Naive thymus-derived CD4-positive, alpha-beta T cell (primary cell): ENCODE measurements at places on chromosomes 2 and 18. TPM values are rescaled to one million over a fixed set of nuclear protein-coding genes. Genes with fewer than 3 reads are reported as not detected.

GRCh38 chr18:64409511-64409910 lies 260.6 kb upstream of the LINC00305 start:
- H3K4me3 ChIP-seq, result no peak overlapping the region
- H3K27me3 ChIP-seq, result no peaks in the 10 kb centered on the region
- no peak overlapping the region for H3K27ac ChIP-seq
- H3K36me3 ChIP-seq, result no peaks in the 10 kb centered on the region
- H3K4me1 ChIP-seq, result no peaks in the 10 kb centered on the region

- H3K27ac ChIP-seq, result no peak overlapping the region
- DNase-seq, result no peak
- peaks cover 23% of the 10 kb centered on the region for H3K27me3 ChIP-seq
- peaks cover 18% of the 10 kb centered on the region for H3K4me1 ChIP-seq
- H3K4me3 ChIP-seq, result peak overlapping the region; percentile 25
Measured at GRCh38 chr2:73291461-73292315, 1.7 kb downstream of the EGR4 start.

GRCh38 chr2:233867993-233868532 lies at the start of gene MSL3B:
Gene MSL3B, minus strand, starts transcription at chr2:233868386.
- no peaks in the 10 kb centered on the region for H3K27me3 ChIP-seq
- H3K27ac ChIP-seq, result peak within 1 kb of the TSS; percentile 56
- H3K36me3 ChIP-seq, result no peaks in the 10 kb centered on the region

DNA sequence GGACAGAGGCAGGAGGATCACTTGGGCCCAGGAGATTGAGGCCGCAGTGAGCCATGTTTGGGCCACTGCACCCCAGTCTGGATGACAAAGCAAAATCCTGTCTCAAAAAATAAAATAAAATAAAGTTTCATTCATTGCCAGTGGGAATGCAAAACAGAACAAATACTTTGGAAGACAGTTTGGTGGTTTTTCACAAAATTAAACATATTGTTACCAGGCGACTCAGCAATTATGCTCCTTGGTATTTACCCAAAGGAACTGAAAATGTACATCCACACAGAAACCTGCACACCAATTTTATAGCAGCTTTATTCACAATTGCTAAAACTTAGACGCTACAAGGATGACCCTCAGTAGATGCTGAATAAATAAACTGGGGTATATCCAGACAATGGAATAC lies 35.8 kb downstream of the FOSL2 start:
- no peaks in the 10 kb centered on the region for H3K27me3 ChIP-seq
- H3K4me3 ChIP-seq, result no peak overlapping the region
- H3K36me3 ChIP-seq, result no peaks in the 10 kb centered on the region
- peaks cover 22% of the 10 kb centered on the region for H3K4me1 ChIP-seq
- no peak overlapping the region for H3K27ac ChIP-seq

- H3K27me3 ChIP-seq, result no peaks in the 10 kb centered on the region
- DNase-seq, result no peak
- no peak overlapping the region for H3K4me3 ChIP-seq
- H3K36me3 ChIP-seq, result no peaks in the 10 kb centered on the region
- peaks cover 41% of the 10 kb centered on the region for H3K4me1 ChIP-seq
Measured at GRCh38 chr2:236967499-236967783, 118.2 kb upstream of the COPS8 start.

DNA sequence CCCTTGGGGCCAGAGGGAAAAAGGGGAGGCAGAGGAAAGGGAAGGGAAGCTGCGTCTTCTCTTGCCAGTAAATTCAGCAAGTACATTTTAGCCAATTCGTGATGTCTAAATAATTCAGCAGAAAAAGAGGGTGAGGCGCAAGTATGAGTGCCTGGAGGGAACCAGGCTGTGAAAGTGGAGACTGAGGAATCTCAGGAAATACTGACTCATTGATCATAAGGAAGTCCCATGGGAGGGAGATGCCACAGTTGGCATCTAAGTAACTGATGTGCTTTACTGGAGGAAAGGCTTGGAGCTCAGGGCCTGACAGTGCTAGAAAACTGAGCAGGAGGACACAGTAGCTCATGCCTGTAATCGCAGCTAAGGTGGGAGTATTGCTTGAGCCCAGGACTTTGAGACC lies 31.1 kb downstream of the KIF5C start:
- no peaks in the 10 kb centered on the region for H3K36me3 ChIP-seq
- H3K27ac ChIP-seq, result no peak overlapping the region
- DNase-seq, result no peak
- H3K4me3 ChIP-seq, result no peak overlapping the region

- H3K27me3 ChIP-seq, result no peaks in the 10 kb centered on the region
- no peaks in the 10 kb centered on the region for H3K36me3 ChIP-seq
- H3K4me1 ChIP-seq, result no peaks in the 10 kb centered on the region
- no peak overlapping the region for H3K4me3 ChIP-seq
Measured at GRCh38 chr2:46202987-46203386, 94.2 kb upstream of the EPAS1 start.

GRCh38 chr2:165587335-165587938 lies 117.9 kb downstream of the CSRNP3 start:
- no peaks in the 10 kb centered on the region for H3K36me3 ChIP-seq
- H3K27me3 ChIP-seq, result no peaks in the 10 kb centered on the region
- H3K4me3 ChIP-seq, result no peak overlapping the region
- H3K4me1 ChIP-seq, result no peaks in the 10 kb centered on the region
- H3K27ac ChIP-seq, result no peak overlapping the region
- DNase-seq, result no peak

DNA sequence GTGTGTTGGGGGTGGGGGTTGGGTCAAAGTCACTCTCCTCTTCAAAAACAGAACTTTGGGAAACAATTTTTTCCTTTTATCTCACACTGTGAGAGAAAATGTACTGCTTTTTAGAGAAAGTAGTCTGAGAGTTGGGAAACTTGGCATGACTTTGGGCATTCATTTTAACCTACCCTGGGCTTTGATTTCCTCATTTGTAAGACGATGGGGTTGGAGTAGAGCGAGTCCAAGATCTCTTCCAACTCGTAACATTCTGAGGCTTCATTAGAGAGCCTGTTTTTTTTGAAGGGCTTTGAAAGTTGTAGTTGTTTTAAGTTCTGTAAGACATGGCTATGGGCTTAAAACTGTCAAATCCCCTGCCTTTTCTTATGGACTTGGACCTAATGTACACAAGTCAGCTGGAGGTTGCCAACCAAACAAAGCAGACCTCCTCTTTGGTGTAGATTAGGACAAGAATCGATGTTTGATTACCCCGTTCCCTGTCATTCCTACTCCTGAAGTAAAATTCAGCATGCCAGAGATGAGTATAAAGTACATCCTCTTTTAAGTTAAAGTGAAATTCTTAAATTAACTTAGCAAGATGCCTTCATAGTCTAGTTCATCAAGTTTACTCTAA lies 8.4 kb downstream of the PHLPP1 start:
- H3K27me3 ChIP-seq, result no peaks in the 10 kb centered on the region
- peaks cover 5% of the 10 kb centered on the region for H3K4me1 ChIP-seq
- DNase-seq, result no peak
- no peak overlapping the region for H3K4me3 ChIP-seq
- no peak overlapping the region for H3K27ac ChIP-seq
- no peaks in the 10 kb centered on the region for H3K36me3 ChIP-seq

DNA sequence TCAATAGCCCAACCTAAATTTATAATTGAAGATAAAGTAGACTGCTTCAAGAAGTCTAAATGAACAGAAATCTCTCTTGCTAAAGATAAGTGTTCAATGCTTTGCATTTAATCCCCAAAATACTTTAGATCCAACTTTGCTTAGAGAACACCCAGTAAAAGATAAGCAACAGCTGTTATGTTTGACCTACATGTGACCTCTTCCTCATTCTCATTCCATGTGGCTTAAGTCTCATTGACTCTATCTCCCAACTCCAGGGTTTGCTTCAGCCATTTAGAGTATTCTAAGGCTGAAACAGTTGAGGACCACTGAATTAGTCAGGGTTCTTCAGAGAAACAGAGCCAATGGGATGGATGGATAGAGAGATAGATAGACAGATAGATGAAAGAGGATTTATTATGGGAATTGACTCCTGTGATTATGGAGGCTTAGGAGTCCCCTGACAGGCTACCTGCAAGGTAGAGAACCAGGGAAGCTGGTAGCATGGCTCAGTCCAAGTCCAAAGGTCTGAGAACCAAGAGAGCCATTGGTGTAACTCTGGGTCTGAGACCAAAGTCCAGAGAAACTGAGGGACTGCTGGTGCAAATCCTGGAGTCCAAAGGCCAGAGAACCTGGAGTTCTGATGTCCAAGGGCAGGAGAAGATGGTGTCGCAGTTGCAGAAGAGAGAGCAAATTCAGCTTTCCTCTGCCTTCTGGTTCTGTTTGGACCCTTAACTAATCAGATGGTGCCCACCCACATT lies 32.1 kb downstream of the CRYGD start:
- no peak for DNase-seq
- H3K27me3 ChIP-seq, result no peaks in the 10 kb centered on the region
- no peaks in the 10 kb centered on the region for H3K36me3 ChIP-seq
- H3K4me3 ChIP-seq, result no peak overlapping the region
- H3K4me1 ChIP-seq, result no peaks in the 10 kb centered on the region

DNA sequence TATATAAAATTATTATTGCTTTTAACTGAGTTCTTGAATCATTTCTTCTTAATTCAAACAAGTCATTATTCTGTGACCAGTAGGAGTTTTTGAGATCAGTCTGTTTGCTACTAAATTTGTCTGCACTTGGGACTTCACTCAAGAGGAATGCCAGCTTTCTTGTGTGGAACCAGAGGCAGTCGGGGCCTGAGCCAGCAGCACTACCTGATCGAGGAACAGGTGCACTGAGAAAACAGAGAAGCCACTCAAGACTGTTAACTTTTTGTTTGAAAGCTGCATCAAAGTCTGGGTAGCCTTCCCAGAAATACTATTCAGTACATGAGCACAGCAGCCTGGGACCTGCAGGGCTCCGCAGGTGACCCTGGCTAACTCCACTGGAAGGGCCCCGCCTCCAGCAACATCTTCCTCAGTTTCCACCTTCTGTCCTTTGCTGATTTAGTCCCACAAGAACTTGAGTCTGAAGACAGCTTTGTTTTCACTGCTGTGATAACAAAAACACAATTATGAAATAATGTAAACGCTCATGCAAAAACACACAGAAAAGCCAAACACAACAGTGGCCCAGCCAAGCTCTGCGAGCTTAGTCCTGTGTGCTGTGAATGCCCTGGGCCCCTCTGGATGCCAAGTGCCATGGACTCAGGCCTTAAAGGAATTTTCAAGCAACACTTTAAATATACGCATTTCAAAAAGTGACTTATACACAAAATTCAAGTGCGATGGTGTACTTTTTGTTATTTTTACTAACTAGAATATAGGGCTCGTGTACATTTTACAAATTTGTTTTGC lies 62.0 kb downstream of the SH3YL1 start:
- H3K4me1 ChIP-seq, result peaks cover 4% of the 10 kb centered on the region
- no peaks in the 10 kb centered on the region for H3K36me3 ChIP-seq
- DNase-seq, result no peak
- H3K4me3 ChIP-seq, result no peak overlapping the region

- no peaks in the 10 kb centered on the region for H3K36me3 ChIP-seq
- H3K27me3 ChIP-seq, result no peaks in the 10 kb centered on the region
- H3K4me3 ChIP-seq, result no peak overlapping the region
- H3K4me1 ChIP-seq, result no peaks in the 10 kb centered on the region
Measured at GRCh38 chr2:137817058-137817457, 147.2 kb upstream of the HNMT start.

GRCh38 chr2:160223560-160223959 lies 23.5 kb upstream of the ITGB6 start:
- DNase-seq, result no peak
- no peak overlapping the region for H3K27ac ChIP-seq
- H3K36me3 ChIP-seq, result no peaks in the 10 kb centered on the region

DNA sequence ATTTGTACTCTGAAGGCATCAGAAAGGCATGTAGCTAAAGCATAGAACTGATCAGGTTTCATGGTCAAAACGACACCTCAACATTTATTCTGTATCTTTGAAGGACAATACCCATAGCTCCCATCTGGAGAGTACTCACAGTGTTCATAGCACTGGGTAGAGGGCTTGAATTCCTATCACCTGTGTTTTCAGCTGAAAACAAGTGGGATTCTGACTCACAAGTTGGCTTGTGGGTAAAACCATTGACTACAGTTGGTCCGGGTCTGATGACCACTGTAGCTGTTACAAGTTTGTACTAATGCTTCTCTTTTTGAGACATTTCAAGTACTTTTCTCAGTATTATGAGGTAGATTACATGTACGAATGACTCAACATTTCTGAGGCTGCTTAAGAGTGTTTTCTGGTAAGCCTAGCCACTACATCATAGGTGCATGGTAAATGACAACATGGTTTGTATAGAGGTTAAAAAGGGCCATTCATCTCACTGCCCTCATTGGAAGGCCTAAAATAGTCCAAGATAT lies 68.6 kb upstream of the PELI1 start:
- H3K4me1 ChIP-seq, result peaks cover 37% of the 10 kb centered on the region
- no peaks in the 10 kb centered on the region for H3K36me3 ChIP-seq
- H3K27me3 ChIP-seq, result no peaks in the 10 kb centered on the region
- DNase-seq, result no peak
- no peak overlapping the region for H3K27ac ChIP-seq

GRCh38 chr2:169752752-169753151 lies 19.1 kb downstream of the KLHL23 start:
- H3K27ac ChIP-seq, result no peak overlapping the region
- H3K36me3 ChIP-seq, result no peaks in the 10 kb centered on the region
- H3K4me3 ChIP-seq, result no peak overlapping the region
- H3K4me1 ChIP-seq, result no peaks in the 10 kb centered on the region

- H3K36me3 ChIP-seq, result no peaks in the 10 kb centered on the region
- H3K27me3 ChIP-seq, result no peaks in the 10 kb centered on the region
- H3K4me1 ChIP-seq, result no peaks in the 10 kb centered on the region
- no peak overlapping the region for H3K27ac ChIP-seq
- no peak overlapping the region for H3K4me3 ChIP-seq
Measured at GRCh38 chr2:152222975-152223637, 47.5 kb upstream of the STAM2 start.

DNA sequence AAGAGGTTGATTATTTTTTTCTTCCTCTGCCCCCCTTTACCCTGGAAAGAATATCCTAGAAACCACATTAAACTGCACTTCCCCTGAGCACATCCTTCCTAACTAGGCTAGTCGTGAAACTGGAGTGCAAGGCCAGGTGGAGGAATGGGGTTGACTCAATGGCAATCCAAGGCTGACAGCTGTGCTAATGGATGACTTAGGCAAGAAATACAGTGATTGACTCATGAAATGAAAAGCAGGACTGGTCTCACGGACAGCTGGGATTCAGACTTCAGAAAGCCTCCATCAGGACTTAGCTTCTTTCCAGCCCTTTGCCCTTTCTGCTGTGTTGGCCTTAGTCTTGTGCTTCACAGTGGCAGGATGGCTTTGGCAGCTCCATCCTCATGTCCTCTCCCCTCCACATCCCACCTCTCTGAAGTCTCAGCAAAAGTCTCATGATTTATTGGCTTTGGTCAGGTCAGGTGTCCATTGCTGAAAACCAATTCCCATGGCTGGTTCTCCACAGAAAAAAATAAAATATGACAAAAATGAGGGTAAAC lies 33.8 kb downstream of the INSIG2 start:
- H3K36me3 ChIP-seq, result no peaks in the 10 kb centered on the region
- H3K4me3 ChIP-seq, result no peak overlapping the region
- DNase-seq, result no peak

GRCh38 chr2:216757532-216757931 lies 62.2 kb upstream of the IGFBP5 start:
- H3K27ac ChIP-seq, result no peak overlapping the region
- no peak overlapping the region for H3K4me3 ChIP-seq
- no peak for DNase-seq
- no peaks in the 10 kb centered on the region for H3K36me3 ChIP-seq
- H3K4me1 ChIP-seq, result no peaks in the 10 kb centered on the region

The CPO gene
- polyA plus RNA-seq, result not detected

The CDH19 gene
- polyA plus RNA-seq, result not detected

The NT5DC4 gene
- not detected for polyA plus RNA-seq

The LDLRAD4 gene
- 13.0 TPM for polyA plus RNA-seq

The CHRND gene
- not detected for polyA plus RNA-seq

The CCDC148 gene
- polyA plus RNA-seq, result not detected

The FEZ2 gene
- 1.7 TPM for polyA plus RNA-seq

The NTSR2 gene
- not detected for polyA plus RNA-seq

The IL37 gene
- polyA plus RNA-seq, result not detected

The PLEK gene
- 0.37 TPM for polyA plus RNA-seq

The GPR75 gene
- polyA plus RNA-seq, result not detected

The SRD5A2 gene
- not detected for polyA plus RNA-seq
